ENCODE measurements at places on chromosomes 5 and 9.
A peak's percentile ranks its signal among the peaks of the same experiment; 100 is the strongest.

- DNase-seq: peak; percentile 28
Observed at GRCh38 chr5:134545070-134545868, 19.8 kb downstream of the JADE2 start.

GRCh38 chr9:14633906-14634565 is 59.2 kb downstream of the ZDHHC21 start:
- no peak for DNase-seq

GRCh38 chr5:2894316-2894715 is 142.8 kb upstream of the IRX2 start:
- no peak for DNase-seq

- DNase-seq: no peak
Observed at GRCh38 chr9:136712690-136713544, 545 bp downstream of the DIPK1B start.

DNA sequence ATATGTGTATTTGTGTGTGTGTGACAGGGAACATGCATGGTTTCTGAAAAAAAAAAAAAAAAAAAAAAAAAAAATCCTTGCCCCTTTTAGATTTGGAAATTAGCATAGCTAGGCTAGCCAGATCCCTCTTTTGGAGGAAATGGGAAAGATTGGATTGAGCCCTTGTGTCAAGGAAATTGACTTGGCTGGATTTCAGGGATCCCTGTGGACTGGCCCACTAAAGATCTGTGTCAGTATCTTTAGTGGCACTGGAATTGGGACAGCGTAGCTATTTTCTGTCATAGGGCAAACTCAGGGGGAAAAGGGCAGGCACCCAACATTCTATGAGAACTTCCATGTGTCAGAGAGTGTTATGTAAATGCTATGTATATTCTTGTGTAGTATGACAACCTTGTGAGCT is 35.4 kb downstream of the SH3GL2 start:
- DNase-seq: no peak

DNA sequence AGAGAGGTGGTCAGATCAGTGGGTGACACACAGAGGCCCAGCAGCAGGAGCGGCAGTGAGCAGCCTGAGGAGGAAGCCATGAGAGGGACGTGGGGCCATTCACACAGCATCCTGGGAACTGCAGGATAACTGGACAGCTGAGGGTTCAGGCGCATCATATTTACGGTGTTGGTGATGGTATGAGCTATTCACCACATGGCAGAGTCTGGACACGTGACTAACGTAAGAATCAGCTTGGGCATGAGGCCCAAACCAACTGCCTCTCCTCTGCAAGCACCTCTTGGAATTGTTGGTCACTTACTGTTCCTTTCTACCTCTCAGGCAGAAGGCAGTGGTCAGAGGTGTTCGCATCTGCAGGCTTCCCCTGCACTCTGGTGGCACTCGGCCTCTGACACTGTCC is 141.1 kb downstream of the ENTREP1 start:
- DNase-seq: no peak

GRCh38 chr5:143488381-143488780 is 84.9 kb upstream of the NR3C1 start:
- no peak for DNase-seq

DNA sequence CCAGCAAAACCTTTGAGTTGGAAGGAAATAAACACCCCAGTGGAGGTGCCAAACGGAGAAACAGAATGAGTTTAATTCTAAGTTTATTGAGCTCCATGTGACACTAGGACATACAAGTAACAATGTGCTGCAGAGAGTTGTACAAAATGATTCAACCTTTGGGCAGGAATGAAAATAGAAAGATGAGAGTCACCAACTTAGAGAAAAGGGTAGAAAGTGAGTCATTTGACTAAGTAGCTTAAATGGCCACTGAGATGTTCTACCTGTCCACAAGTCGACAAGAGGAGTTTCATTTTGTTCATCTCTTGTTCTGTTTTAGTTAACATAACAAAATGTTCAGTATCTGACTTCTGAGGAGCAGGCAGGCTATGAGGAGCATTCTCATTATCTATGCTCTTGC is 284.7 kb downstream of the NR2F1-AS1 start:
- no peak for DNase-seq

GRCh38 chr9:19720377-19720776 is 68.5 kb downstream of the SLC24A2 start:
- DNase-seq: no peak

- DNase-seq: no peak
Observed at GRCh38 chr5:51194671-51195070, 188.6 kb upstream of the ISL1 start.

DNA sequence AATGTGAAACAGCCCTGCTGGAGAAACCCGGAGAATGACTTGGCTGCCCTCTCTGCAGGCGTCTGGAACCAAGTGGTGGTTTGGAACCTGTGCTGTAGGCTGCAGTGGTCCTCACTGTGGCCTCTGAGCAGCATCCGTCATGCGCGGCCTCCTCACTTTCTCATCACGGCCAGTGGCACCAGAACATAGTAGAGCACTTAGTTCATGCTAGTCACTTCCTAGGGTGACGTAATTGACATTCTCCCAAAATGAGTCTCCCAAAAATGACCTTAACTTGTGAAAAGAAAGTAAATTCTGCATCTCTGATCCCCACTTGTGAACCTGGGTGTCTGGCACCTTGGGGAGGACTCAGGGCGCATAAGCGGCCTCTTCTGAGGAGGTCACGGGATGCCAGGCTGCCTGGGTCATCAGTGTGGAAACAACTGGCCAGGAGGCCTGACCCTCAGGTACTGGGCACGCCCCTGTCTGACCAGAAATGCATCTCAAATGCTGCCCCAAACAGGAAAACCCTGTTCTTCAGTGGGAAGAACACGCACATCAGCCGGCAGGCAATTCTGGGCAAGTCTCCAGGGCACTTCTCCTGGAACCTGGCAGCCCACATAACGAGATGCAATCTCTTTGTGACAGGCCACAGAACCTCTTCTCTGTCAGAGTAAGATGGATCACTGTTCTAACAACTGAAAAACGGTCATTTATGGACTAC is 36.6 kb upstream of the SPTLC1 start:
- no peak for DNase-seq

DNA sequence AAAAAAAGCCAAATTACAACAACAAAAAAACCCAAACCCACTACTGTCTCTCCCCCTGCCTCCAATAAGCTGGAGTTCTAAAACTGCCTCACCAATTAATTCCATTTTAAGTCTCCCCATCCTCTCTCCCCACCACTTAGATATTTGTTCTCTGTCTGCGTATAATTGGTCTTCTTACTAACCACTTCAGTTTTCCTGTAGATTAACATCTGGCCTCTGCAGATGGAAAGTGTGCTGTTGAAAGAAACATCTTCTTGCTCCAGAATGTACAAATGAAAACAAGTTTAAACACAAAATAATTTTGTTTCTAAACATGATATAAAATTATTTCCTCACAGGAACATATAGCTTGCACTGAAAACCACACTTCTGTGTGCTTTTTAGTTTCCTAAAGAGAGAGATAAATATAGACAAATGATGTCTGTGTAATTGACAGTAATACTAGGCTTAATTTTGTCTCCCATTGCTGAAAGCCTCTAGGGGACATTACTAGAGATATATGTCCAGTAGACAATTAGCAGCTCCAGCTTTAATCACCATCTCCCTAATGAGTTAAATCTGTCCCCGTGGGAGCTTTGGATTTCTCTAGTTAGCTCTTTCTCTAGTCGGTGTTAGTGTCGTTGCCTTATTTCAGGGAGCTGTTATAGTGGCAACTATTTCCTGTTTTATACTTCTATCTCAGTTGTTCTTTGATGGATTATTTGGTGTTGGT is 164.0 kb downstream of the ARHGAP26 start:
- DNase-seq: no peak

GRCh38 chr5:149561848-149562247 is 10.6 kb upstream of the CSNK1A1 start:
- DNase-seq: no peak

DNA sequence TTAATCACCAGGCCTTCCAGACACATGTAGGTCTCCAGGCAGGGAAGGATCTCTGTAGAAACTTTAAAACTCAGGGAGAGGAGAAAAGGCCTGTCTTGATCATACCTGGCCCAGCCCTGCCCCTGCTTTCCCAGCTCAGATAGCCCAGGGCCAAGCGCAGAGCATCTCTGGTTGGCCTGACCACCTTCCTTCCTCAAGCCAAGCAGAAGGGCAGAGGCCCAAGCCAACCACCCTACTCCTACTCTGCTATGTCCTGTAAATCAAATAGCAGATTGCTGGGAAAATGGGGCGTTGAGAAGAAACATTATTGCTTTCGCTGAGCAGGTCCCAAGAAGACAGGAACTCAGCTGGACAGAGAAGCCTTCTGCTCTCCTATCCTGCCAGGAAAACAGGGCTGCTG is 14.3 kb downstream of the ENHO start:
- no peak for DNase-seq

GRCh38 chr5:42596817-42597216 is 159.8 kb upstream of the CCDC152 start:
- DNase-seq: no peak

DNA sequence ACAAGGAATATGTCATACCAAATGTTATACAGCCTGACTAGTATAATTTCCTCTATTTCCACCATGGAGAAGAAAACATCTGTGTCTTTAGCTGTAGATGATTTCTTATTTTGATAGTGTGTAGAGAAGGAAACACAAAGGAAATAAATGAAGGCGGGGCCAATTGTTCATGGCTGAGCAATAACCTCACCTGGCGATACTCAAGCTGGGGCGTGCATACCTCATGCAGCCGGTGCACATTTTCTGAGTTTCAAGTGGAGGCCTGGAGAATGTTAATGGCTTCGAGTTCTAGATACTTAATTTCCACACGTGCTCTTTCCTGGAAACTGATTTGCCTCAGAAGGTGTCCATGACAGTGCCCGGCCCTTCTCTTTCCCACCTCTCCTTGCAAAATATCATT is 127.4 kb upstream of the TAF11L2 start:
- no peak for DNase-seq

DNA sequence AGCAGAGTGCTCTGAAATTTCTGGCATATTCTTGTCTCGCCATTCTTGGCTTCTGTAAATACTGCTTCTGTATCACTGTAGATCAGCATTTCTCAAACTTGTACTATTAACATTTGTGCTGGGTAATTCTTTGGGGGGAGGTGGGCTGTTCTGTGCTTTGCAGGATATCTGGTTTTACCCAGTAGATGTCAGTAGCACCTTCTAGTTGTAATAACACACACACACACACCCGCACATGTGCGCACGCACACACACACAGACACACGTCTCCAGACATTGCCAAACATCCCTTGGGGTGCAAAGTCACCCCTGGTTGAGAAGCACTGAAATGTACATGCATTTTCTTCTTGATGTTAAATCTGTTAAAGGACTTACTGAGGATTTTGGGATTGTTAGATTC is 304.1 kb downstream of the MAT2B start:
- no peak for DNase-seq

DNA sequence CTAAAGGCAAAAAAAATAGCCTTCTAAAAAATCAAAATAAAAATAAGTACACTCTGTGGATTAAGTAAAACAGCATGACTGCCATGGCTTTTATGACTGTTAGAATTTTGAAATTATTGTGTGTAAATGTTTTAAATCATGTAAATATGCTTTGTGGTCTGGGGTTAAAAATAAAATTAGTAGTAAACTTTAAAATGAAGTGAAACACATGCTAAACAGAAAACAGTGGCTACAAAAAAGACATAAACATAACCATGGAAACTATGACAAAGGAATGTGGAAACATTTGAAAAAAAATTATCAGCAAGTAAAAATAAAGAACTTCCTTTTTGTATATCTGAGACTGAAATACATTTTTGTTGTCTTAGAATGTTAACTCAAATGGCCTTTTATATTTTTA is 134.5 kb upstream of the SPEF2 start:
- DNase-seq: no peak

DNA sequence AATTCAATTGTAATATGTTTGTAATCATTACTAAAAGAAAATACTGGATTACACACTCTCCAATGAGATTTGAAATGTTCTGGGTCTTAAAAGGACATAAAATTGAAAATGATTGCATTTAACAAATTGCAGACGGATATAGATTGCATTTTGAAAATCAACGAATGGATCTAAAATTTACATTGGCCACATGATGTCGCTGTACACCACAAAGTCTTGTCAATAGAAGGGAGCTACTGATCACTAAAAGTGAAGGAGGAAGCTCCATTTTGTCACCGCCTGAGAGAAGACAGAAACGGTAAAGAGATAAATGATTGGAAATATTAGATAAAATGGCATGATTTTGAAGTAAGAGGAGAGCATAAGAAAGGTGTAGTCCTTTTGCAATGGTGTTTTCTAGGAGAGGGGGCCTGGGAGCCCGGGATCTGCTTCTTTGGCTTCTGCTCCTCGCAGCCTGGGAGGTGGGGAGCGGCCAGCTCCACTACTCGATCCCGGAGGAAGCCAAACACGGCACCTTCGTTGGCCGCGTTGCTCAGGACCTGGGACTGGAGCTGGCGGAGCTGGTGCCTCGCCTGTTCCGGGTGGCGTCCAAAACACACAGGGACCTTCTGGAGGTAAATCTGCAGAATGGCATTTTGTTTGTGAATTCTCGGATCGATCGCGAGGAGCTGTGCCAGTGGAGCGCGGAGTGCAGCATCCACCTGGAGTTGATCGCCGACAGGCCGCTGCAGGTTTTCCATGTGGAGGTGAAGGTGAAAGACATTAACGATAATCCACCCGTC is at the start of gene PCDHA1:
Gene PCDHA1, plus strand, starts transcription at position 236 of the 782 bp plus-strand sequence.
- DNase-seq: no peak

- no peak for DNase-seq
Observed at GRCh38 chr5:40240111-40240510, 439.6 kb upstream of the PTGER4 start.

GRCh38 chr9:122206118-122207046 is 22.4 kb downstream of the LHX6 start:
- no peak for DNase-seq

DNA sequence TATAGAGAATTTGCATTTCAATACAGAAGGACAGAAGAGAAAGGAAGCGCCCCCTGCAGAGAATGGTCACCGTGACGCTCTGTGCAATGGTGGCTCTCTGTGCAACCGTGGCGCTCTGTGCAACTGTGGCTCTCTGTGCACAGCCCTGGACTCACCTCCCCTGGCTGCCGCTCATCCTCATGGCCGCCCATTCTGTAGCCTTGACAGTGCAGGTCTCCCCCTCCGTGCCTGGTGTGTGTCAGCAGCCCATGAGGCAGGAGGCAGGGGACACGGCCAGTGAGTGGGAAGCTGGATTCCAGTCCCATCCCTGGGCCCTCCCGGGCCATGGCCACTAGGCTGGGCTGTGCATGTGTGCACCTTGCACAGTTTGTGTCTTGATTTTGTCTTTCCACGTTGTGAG is 12.0 kb downstream of the EXOC3 start:
- no peak for DNase-seq

DNA sequence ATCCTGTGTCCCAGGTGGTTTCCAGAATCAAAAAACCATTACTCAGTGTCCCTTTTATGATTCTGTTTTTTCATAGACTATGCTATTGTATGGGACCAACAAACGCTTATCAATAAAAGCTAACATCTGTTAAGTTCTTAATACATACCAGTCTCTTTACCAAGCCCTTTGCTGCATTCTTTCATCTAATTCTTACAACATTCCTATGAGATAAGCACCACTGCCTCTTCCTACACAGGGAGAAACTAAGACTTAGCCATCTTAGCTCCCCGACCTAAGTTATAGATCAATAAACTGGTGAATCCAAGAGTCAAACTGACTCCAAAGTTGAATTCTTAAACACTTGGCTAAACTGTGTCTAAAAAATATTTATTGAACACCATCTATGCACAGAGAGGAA is 26.6 kb downstream of the DRD1 start:
- no peak for DNase-seq

Data from immature natural killer cell (primary cell).